ENCODE measurements at places on chromosomes 6 and 20.
A peak's percentile ranks its signal among the peaks of the same experiment; 100 is the strongest.

DNA sequence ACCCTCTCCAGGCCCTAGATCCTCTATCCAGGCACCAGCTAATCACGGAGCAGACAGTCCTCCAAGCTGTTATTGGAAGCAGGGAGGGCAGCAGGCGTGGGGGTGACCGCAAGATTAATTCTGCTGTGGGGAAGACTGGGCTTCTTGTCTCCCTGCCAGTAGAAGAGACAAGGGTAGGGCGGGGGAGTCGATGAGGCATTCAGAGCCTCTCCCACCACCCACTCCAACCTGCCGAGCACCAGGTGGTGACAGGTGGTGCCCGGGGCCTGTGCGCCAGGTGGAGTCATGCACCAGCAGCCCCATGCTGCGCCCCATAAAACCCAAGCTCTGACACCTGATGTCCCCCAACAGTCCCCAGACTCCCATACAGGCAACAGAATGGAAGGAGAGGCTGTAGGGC is 89.6 kb downstream of the CDH22 start:
- no peak for DNase-seq

DNA sequence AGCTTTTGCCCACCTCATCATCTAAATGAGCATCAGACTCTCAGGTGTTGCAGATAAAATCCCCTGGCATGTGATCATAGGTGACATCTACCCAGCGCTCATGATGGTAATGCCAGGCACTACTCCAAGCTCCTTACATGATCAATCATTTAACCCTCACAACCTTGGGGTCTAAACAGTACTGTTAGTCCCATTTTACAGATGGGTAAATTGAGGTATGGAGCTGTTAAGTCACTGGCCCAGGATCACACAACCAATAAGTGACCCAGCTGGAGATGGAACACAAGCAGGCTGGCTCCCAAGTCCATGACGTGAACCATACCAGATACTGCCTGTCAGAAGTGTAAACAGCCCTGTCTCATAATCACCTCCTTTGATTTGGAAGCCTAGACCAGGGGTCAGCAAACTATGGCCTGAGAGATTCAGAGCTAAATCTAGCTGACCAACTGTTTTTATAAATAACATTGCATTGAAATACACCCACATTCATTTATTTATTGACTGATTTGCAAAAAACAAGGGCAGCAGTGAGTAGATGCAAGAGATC is 79.2 kb downstream of the UNC5CL start:
- no peak for DNase-seq

DNA sequence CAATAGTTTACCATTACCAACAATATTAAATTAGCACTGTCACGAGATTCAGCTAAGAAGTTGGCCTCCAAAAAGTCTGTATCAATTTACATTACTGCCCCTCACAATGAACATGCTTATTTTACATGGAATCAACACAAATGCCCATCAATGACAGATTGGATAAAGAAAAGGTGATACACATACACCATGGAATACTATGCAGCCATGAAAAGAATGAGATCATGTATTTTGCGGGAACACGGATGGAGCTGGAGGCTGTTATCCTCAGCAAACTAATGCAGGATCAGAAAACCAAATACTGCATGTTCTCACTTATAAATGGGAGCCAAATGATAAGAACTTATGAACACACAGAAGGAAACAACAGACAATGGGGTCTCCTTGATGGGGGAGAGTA is 211.8 kb upstream of the RREB1 start:
- DNase-seq, result no peak

- no peak for DNase-seq
Observed at GRCh38 chr6:55925292-55925691, 49.9 kb upstream of the BMP5 start.

GRCh38 chr6:166463359-166464067 is 80.8 kb upstream of the MPC1 start:
- DNase-seq, result no peak

GRCh38 chr6:5640614-5641013 is 366.1 kb downstream of the NRN1 start:
- no peak for DNase-seq

DNA sequence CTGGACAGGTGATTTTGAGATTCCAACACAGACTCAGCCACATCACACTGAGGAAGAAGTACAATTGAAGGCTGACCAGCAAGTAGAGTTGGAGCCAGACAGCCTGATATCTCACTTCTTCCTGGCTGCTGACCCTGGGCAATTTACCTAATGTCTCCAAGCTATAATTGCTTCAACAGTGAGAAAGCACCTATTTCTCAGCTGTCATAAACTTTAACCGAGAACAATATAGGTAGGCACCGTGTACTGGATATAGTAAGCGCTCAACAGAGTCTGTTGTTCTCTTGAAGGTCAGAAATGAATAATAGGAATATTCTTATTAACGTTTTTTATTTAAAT is 28.3 kb downstream of the STX7 start:
- DNase-seq, result no peak

- no peak for DNase-seq
Observed at GRCh38 chr6:20699402-20699801, 165.1 kb downstream of the CDKAL1 start.

DNA sequence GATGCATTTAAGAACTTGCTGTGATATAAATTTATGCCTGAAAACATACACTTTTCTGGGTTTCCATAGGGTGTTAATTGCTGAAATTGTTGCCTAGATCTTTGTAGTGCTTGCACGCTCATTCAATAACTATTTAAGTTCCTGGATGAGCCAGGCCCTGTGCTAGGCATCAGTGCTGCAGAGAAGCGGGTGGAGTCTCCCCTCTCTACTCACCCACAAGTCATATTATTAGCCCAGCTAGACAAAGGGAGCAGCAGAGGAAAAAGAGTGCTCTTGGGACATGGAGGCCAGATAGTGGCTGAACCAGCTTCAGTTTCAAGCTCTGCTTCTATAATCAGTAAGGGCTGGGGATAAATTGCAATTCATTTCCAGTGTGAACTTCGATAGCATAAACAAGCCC is 329.1 kb downstream of the TFAP2B start:
- DNase-seq, result no peak

DNA sequence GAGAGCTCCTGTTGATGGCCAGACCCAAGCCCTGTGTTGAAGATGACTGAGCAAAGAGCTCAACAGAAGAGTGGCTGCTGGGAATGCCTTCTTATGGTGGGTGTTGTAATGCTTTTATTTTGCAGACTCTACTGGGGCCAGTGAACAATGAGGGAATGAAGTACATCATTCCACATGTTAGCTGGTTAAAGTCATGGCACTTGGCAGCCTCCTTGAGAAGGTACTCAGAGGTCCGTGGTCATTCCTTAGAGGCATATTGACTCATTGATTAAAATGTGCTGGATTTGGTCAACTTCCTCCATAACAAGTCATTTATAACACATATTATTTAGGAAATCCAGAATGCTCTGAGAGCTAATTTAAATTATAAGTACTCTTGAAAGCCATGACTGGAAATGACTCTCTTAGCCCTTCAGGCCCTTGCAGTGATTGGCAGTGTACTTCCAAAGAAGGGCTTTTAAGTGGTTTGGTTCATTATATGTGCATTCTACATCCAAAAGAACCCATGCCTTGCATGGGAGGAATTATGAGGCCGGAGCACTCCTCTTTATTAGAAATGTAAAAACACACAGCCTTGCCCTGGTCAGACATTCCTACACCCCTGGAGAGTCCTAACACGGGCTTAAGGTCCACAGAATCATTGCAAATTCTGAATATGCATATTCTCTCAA is 976.9 kb downstream of the KIF16B start:
- no peak for DNase-seq

DNA sequence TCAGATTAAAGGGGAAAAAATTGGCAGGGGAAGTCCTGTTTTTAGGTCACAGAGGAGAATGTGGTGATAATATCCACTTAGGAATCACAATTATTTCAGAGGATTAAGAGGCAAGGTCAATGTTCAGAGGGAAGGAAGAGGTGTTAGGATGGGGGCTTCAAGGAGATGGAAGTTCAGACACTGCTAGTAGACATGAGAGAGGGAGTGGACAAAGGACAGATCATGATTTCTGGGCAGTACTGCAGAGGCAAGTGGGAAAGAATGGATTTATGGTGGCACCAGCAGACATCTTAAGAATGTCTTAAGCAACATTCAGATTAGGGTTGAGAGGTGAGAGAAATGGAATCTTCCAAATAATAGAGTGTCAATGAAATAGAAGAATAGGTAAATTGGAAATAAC is 9.9 kb downstream of the PCSK2 start:
- DNase-seq, result no peak

DNA sequence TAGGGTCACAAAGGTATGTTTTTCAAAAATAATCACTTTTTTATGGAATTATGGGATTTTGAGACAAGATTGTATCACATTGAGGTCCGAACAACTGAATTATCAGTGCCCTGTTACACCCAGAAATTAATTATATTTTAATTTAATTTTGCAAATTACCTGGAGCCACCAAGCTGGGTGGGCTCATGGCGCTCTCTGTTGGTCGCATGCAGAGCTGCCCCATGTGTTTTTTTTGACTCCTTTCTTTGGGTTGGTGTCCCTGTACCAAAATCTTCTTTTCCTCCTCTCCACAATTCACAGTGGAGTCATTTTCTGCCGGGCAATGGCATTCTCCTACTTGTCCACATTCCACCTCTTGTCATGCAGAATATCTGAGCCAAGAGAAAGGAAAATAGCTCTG is 38.9 kb upstream of the FRMD1 start:
- DNase-seq, result no peak

DNA sequence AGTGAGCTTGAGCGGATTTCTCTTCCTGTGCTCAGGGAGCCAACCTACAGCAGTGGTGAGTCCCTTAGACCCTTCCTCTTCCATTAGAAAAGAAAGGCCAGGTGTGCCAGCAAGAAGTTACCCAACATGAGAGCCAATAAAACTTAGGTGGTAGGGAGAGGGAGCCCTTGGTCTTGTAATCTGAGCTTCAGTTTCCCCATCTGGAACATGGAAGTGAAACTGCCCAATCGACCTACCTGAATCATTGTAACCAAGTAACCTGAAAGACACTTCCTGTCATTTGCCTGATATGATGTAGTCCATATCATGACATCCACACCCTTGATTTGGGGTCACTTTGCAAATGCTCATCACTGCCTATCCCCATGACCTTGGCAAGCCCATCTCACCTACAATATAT is 66.4 kb downstream of the MDGA1 start:
- DNase-seq, result no peak

GRCh38 chr20:61583356-61583755 is 331.3 kb downstream of the CDH4 start:
- no peak for DNase-seq

- DNase-seq, result no peak
Observed at GRCh38 chr20:57808264-57809070, 98.7 kb upstream of the PMEPA1 start.

DNA sequence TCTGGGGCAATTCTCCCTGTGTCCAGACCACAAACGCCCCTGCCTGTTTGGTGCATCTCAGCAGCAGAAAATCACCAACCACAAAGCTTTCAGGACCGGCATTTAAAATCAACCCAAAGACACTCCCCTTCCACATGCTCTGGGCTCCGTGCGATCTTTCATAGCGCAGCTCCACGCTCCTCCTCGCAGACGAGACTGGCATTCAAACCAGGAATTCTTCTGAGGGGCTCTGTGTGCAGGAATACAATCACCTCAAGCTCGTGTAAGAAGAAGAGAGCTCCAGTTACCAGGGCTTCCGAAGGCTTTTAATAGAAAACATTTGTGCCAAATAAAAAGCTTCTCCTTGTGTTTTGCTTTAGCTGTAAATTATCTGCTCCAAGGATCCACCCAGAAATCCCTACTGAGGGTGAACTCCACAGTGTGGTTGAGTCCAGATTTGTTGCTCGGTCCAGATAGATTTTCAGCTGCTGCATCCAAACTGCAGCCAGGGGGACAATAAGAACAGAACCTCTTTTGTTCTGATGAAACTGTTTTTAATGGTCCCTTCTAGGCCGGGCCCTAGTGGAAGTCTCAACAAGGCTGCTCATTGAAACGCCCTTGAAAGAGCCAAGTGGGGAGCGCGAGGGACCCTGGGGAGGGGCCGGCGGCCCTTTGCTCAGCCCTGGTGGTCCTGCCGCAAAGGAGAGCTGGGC is 16.4 kb upstream of the BMP7 start:
- peak; percentile 68 for DNase-seq

DNA sequence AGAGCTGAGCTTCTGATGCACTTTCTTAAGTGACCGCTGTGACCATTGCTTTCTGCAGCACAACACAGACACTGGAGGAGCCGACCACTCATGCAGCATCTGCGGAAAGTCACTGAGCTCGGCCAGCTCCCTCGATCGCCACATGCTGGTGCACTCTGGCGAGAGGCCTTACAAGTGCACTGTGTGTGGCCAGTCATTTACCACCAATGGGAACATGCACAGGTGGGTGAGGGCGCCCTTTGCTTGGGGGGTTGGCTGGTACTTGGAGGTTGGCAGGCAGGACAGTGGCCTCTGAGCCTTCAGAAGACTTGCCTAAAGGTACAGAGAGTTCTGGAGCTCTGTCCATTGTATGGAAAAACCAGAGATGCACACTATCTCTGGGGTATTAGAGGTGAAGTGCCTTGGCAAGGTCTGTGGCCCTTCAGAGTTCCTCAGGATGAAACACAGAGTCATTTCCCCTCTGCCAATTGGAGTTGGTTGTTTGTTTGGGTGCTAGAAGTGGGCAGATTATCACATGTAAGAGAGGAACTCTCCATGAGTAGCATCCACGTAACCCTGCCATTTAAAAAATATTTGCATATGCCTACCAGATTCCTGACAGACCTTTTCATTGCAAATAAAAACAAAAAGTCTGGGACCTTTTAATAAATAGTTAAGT is 81.5 kb downstream of the RREB1 start:
- DNase-seq, result no peak

- DNase-seq, result no peak
Observed at GRCh38 chr6:12208190-12208589, 82.0 kb upstream of the EDN1 start.

GRCh38 chr6:1552296-1552761 is 57.4 kb upstream of the FOXC1 start:
- DNase-seq, result no peak

DNA sequence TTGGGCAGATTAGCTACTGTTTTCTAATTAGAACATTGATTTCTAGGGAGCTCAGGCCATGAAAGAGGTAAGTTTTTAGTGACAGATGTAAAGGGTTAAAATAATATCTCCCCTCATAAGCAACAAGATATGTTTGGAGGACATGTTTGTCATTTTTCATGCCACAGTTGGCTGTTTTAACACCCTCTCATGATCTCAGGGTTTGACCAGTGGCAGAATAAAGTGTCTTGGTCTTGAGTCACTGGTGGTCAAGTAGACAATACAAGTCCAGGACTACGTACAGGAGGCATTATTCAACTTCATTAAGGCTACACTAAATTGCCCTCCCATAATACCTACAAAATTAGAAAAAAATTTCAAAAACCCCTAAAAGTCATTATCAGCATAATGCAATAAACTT is 92.6 kb downstream of the F13A1 start:
- no peak for DNase-seq

- no peak for DNase-seq
Observed at GRCh38 chr6:45608252-45608913, 230.6 kb upstream of the SUPT3H start.

DNA sequence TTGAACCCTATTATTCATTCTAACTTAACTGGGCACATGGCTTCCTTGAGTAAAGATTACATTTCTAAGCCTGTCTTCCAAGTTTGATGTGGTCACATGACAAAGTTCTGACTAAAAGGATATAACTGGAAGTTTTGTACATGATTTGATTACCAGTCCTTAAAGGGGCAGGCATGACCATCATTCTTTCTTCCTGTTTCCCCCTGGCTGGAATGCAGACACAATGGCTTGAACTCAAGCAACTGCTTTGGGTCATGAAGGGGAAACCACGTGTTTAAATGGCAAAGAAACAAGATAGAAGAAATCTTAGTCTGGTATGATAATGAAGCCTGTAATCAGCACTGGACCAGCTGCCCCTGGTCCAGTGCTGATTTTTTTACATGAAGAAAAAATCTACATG is 15.6 kb upstream of the SHLD1 start:
- no peak for DNase-seq

- DNase-seq, result no peak
Observed at GRCh38 chr20:8981482-8981881, 87.4 kb upstream of the PLCB4 start.
